Endothelial cell (in vitro differentiated cells): ENCODE measurements at places on chromosomes 5 and 9.

- no peak for DNase-seq
Observed at GRCh38 chr5:14597080-14597479, 15.5 kb downstream of the OTULINL start.

GRCh38 chr5:154352960-154353548 lies 92.7 kb upstream of the SAP30L start:
- no peak for DNase-seq

GRCh38 chr9:137234055-137234697 lies 3.5 kb downstream of the SLC34A3 start:
- no peak for DNase-seq

- DNase-seq = peak; percentile 72
Observed at GRCh38 chr9:114681594-114682332, at the start of gene TEX48. Gene TEX48 (minus strand): TSS chr9:114682192. CDS start chr9:114671723, 10,469 bp downstream.

- DNase-seq = no peak
Observed at GRCh38 chr5:144335561-144335960, 164.9 kb downstream of the KCTD16 start.

- DNase-seq = no peak
Observed at GRCh38 chr9:100269656-100270055, 83.1 kb downstream of the TEX10 start.

DNA sequence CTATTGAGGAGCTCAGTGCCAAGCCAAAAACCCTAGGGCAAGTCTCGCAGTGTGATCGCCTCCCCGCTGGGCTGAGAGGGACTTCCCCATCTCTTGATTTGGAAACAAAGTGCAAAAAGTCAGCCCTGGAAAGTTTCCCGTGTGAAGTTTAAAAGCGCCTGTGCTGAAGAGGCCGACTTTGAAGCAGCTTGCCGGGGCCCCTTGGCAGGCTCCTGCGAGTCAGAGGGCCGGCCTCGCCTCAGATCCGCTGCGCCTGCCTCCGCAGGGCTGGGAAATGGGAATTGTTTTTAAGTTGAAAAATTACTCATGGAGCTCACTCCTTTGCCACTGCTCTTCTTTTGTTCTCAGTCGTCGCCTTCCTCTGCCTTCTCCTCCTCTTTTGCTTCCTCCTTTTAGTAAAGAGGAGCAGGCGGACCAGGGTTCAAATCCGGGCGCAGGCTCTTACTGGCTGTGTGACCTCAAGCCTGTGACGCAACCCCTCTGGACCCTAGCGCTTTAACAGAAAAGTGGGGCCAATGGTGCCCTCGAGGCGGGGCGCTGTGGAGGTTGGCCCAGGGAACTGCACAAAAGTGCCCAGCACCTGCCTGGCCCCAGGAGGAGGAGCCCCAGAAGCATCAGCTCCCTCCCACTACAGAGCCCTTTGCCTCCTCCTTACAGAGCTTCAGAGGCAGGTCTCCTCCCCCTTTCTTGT lies 14.7 kb upstream of the LHX2 start:
- no peak for DNase-seq

DNA sequence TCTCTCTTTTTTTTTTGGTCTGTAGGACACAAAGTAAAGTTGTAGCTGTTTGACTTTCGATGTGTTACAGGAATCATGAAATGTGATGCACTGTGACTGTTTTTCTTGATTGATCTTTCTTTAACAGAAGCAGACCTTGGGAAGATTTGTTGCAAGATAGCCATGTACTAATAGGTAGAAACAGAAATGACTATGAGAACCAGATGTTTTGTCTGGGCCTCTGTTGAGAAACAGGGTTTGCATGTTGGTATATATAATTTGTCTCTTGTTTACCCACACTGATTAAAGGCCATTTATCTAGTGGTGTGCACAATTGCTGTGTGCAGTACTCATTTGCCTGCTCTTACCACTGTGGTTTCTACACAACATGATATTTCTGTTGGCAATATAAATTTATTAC lies 125.1 kb downstream of the HACD4 start:
- DNase-seq = no peak

DNA sequence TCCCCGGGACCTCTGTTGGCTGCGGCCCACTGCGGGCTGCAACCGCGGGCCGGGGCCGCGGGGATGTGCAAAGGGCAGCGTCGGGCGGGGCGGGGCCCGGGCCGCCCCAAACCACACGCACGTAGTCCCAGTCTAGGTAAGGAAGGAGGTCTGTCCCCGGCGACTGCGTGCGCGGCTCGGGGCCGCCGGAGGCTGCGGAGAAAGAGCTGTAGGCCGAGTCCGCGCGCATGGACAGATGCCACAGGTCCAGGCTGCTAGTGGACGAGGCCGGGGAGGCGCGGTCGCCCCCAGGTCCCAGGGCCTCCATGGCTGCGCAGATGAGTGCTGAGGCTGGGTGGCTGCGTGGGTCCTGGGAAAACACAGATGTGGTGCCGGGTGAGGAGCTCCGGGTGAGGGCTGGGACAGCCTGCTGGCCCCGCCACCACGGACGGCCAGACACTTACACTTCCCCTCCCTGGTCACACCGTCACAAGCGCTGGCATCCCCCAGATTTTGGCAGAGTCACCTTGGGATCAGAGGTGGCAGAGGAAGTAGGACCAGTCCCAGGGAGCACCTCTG lies 4.5 kb downstream of the SHROOM1 start:
- no peak for DNase-seq

- DNase-seq = no peak
Observed at GRCh38 chr5:31479706-31480105, 52.2 kb downstream of the DROSHA start.

GRCh38 chr5:33362915-33363314 lies 77.8 kb upstream of the TARS1 start:
- DNase-seq = peak; percentile 8

DNA sequence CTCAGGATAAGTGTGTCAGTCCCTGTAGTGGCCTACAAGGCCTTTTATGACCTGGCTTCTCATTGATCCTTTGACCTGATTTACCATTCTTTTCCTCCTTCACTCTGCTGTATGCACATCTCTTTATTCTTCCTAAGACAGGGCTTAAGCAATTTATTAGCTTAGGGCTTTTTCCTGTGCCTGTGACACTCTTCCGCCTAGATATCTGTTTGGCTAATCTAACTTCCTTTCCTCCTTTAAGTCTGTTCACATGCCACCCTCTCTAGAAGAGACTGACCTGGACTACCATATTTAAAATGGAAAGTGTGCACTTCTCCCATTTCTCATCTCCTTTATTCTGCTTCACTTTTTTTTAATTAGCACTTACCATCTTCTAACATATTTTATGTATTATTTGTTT lies 29.1 kb downstream of the FOCAD start:
- no peak for DNase-seq

DNA sequence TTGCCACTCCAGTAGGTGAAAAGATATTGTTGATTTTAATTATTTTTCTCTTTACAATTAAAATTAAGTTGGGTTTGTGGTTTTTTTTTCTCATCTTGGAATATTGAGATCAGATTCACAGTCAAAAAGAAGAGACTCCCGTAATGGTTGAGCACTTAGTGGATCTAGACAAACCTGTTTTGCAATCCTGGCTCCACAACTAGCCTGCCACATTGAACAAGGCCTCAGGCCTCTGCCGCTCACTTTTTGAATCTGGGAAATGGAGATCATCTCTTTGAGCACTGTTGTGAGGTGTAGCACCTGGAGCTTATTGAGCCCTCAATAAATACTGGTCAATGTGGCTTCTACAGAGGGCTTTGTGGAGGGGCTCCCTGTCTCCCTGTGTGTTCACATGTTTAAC lies 37.1 kb upstream of the RARS1 start:
- DNase-seq = no peak

- no peak for DNase-seq
Observed at GRCh38 chr9:126626127-126626925, 12.6 kb downstream of the LMX1B start.

DNA sequence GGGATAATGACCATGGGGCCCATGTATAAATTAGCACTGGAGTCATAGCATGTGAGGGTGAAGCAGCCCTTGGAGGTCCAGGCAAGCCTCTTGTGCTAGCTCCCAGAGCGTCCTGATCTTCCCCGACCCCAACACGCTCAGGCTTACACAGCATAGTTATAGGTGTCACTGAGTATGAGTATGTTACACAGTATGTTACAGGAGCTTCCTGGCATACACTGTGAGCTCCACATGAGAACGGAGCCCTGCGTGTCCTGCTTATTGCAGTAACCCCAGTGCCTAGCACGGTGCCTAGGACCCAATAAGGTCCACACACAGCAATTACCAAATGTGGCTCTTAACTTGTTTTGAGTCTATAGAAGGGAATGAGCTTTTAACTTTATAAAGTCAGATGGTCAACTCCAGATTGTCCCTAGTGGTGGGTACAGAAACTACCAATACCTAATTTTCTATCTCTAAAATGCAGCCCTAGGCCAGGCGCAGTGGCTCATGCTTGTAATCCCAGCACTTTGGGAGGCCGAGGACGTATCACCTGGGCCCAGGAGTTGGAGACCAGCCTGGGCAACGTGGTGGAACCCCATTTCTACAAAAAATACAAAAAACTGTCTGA lies 64.1 kb downstream of the PLAC8L1 start:
- DNase-seq = no peak

DNA sequence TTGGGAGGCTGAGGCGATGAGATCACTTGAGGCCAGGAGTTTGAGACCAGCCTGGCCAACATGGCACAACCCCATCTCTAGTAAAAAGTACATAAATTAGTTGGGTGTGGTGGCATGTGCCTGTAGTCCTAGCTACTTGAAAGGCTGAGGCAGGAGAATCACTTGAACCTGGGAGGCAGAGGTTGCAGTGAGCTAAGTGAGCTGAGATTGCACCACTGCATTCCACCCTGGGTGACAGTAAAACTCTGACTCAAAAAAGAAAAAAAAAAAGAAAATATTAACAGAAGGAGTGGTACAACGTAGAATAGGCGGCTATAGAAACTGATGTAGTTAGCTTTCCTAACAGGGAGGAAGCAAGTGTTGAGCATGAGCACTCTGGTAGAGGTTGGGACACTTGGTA lies 59.9 kb downstream of the PBX3 start:
- DNase-seq = no peak

DNA sequence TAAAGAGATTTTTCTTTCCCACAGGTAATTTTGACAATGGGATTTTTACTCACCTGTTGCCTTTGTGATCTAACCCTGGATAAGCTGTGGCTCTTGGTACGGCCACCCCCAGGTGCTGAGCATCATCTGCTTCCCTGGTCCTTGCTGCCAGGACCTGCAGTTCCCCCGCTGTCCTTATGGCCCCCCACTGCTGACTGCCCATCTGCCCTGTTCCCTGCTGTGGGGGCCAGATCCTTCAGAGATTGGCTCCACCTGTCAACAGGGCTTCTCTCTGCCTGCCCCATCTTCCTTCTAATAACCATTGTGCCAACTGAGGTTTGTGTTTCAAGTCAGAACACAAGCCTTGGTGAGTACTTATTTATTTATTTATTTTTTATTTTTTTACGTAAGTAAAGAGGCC lies 183.3 kb downstream of the MAPKAP1 start:
- DNase-seq = no peak

DNA sequence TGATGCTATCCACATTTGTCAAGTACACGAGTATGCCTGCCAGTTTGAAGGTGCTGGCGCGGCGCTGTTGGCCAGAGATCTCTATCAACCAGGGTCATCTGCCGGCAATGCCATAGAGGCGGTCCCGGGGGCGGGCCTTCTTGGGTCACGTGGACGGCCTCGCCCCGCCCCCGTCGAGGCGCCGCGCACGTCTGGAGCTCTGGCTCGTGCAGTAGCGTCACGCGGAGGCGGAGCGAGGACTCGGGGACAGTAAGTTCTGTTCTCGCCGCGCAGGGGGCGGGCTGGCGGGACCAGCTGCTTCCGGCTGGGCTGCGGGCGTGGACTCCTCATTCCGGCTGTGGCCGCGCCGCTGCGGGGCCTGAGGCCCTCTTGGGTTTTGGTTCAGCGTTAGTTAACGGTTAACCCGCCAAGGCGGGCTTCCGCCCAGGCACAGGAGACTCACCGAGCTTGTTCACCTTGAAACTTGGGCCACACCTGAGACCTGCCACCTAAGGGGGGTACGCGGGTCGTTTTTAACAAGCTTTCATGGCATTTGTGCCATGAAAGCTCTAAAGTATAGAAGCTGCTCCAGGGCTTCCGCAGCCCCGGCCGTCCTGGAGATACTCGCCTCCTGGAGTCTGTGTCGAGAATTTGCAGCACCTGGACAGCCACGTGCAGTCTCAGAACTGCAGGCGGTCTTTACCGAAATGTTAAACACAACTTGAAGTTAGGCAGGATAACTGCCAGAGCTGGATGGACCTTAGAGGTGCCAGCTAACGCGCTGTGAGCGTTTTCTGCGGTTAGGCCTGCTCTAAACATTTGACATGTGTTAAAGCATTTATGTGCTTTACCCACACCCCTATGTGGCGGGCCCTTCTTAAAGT lies at the start of gene RFESD:
Gene RFESD, plus strand, starts transcription at position 209 of the 863 bp plus-strand sequence. CDS start 5,495 bp downstream, outside the sequence.
- DNase-seq = peak; percentile 95

DNA sequence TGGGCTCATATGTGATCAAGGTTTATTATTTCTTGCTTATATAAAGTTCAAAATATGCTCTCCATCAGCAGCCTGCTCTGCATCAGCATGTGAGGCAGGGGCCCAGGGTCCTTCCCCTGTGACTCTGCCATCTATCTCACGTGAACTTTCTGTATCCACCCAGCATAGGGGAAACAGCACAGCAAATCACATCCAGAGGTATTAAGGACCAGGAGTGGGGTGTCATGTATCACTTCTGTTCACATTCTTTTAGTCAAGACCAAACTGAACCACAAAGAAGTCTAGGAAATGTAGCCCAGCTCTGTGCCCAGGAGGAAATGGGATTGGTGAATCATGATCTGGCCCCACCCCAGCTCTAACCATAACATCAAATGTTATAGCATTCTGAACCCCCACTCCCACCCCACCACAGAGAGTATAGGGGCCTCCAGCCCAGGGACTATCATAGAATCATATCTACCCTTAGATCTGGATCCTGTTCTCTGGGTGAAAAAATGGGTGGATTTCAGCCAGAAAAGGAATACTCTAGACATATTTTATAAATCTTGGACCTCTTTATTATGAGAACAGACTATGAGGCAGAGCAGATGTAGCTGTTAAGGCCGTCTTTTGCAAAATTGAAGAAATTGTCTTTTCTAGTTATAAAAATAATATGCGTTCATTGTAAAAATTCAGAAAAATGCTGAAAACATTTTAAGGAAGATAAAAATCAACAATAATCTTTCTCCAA lies 473.7 kb downstream of the ARHGEF28 start:
- no peak for DNase-seq

DNA sequence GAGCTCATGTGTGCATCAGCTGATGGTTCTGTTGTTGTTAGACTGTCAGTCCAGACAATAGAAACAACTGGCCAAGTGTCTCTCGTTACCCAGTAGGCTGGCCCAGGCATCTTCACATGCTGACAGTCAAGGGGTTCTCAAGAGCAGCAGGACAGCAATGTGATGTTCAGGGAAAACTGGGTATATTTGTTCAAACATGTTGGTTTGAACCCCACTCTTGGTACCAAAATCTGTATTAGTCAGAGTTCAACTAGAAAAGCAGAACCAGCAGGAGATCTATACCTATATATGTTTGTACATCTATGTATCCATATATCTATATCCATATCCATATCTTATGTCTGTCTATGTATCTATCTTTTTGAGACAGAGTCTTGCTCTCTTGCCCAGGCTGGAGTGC lies 108.1 kb downstream of the LRRC70 start:
- DNase-seq = no peak

- DNase-seq = peak; percentile 93
Observed at GRCh38 chr9:137406876-137407589, 15.9 kb downstream of the EXD3 start.
